Left ventricle myocardium superior (tissue), 1 donor: ENCODE measurements at places on chromosomes 5 and 9. TPM values are rescaled to one million over a fixed set of nuclear protein-coding genes. Genes with fewer than 3 reads are reported as not detected.

DNA sequence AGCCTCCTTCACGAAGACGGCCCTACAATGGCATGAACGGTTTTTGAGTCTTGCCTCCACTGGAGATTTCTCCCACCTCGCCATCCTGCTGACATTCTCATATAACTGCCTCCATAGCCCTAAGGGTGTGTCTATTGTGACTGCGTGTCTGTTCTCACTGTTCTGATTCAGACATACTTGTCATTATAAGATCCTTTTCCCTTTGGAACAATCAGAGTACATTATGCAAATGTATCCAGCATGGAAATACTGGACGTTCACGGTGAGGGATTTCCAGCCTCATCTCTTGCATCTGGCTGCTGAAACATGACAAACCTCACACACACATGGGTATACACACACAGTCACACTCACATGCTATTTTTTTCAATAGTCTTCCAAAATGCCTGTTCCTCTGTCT, 402.1 kb downstream of the DIRAS2 start:
- DNase-seq, result no peak

DNA sequence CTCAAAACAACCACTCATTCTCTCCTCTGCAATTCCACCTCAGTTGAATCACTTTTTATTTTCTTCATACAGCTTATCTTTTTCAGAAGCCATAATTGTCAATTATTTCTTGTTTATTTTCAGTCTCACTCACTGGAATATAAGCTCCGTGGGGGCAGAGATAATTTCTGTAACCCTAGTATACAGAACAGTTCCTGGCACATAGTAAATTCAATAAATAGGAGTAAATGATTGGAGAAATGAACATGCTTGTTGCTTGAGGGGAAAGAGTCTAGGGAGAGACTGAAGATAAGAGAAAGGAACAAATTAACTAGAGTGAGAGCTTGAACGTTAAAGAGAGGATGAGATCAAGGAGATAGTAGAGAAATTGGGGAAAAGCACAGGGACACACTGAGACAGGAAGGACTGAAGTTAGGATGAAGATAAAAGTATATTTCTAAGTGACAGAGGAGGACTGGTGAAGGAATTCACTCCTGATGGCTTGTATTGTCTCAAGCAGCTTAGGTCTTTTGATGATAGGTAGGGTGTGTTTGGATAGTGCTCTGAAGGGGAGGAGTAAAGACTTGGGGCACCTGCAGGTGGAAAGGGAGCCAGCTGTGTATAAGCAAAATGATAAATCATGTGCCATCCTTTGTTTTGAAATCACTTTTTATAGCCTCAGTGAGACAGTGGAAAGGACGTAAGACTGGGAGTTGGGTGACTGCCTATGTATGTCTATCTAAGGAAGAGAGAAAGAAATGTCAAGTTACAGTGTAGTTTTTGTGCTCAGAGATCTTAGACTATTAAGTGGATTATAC, 2.2 kb downstream of the NAA35 start:
- DNase-seq, result no peak

GRCh38 chr9:38358390-38359296, 33.9 kb upstream of the ALDH1B1 start:
- no peak for DNase-seq

- no peak for DNase-seq
Observed at GRCh38 chr5:1751026-1751863, 48.4 kb downstream of the MRPL36 start.

DNA sequence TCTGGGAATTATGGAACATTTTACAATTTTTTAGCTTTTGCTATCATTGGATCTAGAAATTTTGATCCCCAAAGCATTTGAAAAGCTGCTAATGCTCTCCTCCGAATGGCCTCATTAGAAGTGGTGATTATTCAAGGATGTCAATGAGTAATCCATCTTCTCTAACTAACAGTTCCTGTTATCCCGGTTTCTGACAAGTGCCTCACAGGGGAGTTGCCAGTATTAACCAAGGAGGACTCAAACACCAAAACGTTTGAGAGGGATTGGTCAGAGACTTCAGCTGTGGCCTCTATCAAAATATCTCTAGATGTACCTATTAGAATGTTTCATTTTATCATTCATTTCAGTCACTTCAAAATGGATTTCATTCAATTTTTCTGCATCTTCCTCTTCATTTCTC, 208.3 kb upstream of the ITGA1 start:
- no peak for DNase-seq

GRCh38 chr5:68662804-68663307, 431.0 kb upstream of the SLC30A5 start:
- no peak for DNase-seq

The GRXCR2 gene
- 3.8 TPM for total RNA-seq

GRCh38 chr5:5078009-5078897, 61.9 kb upstream of the ADAMTS16 start:
- DNase-seq, result no peak

The TMEM174 gene
- not detected for total RNA-seq

DNA sequence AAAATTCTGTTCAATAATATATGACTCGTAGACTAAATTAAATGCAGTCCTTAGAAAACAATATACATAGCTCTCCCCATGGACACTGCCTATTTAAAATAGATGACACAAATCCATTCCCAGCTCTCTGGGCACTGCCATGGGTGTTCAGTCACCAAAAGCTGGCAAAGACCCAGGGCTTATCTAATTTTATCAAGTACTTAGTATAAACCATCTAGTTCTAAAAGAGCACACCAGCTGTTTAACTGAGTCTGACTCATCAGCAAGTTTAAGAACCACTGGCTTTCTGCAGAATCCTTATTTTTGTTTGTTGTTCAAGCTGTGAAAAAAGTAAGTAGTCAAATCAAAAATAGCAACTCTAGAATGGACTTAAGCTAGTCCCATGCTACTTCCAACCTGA, 107.6 kb downstream of the PLPP1 start:
- DNase-seq, result no peak

DNA sequence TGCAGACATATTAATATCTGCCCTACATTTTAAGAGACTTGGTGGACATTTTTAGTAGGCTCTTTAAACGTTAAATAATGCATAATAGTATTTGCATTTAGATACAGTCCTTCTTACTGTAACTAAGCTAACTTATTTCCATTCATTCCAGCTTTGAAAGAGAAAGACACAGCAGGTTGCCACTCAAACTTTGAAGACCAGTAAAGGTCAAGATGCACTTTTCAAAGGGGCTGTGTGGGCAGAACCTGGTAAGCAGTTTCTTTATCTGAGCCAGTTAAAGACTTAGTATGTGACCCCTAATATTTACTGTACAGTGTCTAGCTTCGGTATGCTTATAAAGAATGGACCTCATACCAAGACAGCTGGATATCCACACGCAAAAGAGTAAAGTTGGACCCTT, 20.8 kb downstream of the PLGRKT start:
- DNase-seq, result no peak

The ENTPD2 gene
- 2.1 TPM for total RNA-seq

The DNAJC21 gene
- total RNA-seq, result 54.8 TPM

The MTAP gene
- 25.7 TPM for total RNA-seq

The KCNV2 gene
- not detected for total RNA-seq

The BTNL9 gene
- 37.8 TPM for total RNA-seq

DNA sequence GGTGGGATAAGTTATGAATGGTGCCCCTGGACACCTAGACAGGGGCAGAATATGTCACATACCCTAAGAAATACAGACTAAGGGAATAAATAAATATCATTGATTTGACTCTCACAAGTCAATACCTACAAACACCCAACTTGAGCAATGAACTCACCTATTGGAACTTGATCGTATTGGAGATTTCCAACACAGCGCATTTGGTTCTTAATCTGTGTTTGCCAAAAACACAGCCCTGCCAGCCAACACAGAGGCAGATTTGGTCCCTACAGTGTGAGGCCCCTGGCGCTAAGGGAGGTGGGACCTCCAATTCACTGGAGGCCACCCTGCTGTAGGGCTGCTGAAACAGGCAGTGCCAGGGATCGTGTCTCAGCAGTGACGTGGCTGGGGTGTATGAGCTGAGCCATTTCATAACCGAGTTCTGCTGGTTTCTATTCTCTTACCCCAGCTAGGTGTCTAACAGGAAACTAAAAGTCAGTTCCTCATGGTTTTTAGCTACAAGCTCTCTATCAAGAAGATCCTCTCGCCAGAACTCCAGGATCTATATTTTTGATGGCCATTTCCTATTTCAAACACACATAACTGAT, 84.5 kb downstream of the SLC1A1 start:
- DNase-seq, result no peak

DNA sequence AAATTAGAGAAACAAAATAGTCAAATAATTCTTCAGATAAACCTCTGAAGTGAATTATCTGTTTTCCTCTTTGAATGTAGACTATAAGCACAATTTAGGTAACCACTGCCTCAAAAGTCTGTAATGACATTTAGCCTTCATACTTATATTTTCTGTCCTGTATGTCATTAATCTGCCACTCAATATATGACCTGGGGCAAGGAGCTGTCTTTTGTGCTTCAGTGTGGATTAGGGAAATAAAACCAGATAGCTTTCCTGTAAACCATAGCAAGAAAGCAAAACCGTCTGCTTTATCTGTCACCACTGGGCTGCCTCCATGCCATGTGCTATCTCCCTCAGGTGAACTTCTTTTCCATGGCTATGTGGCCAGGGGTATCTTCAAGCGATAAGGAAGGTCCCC, 606.6 kb upstream of the C9orf72 start:
- DNase-seq, result no peak

- no peak for DNase-seq
Observed at GRCh38 chr9:21443849-21444625, 3.8 kb downstream of the IFNA1 start.

DNA sequence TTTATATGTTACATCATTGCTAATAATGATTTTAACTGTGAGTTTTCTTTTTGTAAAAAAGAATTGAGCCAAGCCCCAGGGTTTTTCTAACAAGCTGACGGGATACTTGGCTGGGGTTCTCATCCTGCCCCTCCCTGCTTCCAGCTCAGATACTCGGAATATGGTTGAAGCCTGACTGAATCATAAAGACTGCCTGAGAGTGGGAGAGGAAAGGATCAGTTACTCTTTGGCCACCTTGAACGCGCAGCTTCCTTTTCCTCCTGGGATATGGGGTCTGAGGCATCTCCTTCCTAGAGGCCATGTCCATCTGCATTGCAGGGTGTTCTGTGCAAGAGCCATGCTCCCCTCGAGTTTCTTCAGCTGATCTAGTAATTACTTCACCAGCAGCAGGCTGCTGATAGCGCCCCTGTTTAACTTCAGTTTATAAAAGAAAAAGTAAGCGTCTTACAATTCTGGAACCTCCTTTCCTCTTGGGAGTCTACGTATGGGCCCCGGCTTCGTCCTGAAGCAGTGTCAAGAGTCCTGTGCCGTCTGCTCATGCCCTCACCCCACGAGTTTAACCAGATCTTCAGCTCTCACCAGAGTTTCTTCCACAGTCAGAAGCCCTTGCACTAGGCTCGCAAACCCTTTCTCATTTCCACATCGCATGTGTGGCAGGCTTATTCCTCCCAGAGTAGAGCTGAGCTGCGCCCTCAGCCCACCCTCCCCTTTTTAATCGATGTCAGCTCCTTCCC, 130.0 kb downstream of the MVB12B start:
- no peak for DNase-seq

The CHSY3 gene
- total RNA-seq, result 0.62 TPM

DNA sequence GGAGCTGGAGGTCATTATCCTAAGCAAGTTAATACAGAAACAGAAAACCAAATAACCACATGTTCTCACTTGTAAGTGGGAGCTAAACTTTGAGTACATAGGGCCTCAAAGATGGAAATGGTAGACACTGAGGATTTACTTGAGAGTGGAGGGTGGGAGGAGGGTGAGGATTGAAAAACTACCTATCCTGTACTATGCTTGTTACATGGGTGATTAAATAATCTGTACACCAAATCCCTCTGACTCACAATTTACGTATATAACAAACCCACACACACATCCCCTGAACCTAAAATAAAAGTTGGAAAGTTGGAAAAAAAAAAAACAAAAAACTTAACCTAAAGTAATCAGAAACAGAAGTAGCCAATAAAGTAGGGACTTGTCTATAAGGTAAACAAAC, 48.8 kb upstream of the LARP1 start:
- DNase-seq, result no peak

- no peak for DNase-seq
Observed at GRCh38 chr5:445591-445990, 2.6 kb downstream of the EXOC3 start.

- DNase-seq, result no peak
Observed at GRCh38 chr5:142717582-142718215, 31.8 kb upstream of the FGF1 start.

- DNase-seq, result no peak
Observed at GRCh38 chr9:105297442-105298075, 53.1 kb downstream of the SLC44A1 start.

The SPOCK1 gene
- 14.7 TPM for total RNA-seq

The PDZD2 gene
- 80.1 TPM for total RNA-seq

The FCN2 gene
- total RNA-seq, result not detected

The PCDHGB5 gene
- 6.4 TPM for total RNA-seq

DNA sequence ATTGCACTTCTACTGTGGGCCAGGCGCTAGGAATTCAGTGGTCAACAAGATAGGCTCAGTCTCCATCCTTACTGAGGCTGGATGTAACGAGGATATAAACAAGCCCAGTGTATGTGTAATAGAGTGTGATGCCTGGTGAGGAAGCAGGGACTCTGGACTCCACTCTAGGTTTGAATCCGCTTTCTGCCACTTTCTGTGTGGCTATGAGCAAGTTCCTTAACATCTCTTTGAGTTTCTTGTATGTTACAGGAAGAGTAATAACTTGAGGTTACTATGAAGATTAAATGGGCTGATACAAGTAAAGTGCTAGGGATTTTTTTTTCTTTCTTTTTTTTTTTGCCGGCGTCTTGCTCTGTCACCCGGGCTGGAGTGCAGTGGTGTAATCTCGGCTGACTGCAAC, 12.4 kb downstream of the DOCK2 start:
- no peak for DNase-seq

- DNase-seq, result no peak
Observed at GRCh38 chr9:102950346-102950745, 44.8 kb upstream of the CYLC2 start.

DNA sequence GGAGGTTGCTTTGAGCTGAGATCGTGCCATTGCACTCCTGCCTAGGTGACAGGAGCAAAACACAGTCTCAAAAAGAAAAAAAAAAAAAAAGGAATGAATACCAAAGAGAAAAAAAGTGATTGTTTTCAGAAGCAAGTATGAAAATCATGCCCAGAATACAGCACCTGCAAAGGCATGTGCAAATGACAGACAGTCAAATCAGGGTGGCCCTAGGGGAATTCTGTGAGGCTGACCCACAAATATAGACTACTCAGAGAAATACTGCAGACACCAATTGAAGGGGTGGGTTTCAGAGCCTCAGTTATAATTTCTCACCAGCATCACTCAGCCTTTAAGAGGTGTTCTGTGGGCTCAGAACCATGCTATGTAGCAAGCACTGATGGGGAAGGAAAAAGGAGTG, 28.6 kb downstream of the DCAF12 start:
- no peak for DNase-seq

- no peak for DNase-seq
Observed at GRCh38 chr9:117951127-117951526, 246.9 kb downstream of the TLR4 start.
